ENCODE measurements at places on chromosomes 5 and 9.

DNA sequence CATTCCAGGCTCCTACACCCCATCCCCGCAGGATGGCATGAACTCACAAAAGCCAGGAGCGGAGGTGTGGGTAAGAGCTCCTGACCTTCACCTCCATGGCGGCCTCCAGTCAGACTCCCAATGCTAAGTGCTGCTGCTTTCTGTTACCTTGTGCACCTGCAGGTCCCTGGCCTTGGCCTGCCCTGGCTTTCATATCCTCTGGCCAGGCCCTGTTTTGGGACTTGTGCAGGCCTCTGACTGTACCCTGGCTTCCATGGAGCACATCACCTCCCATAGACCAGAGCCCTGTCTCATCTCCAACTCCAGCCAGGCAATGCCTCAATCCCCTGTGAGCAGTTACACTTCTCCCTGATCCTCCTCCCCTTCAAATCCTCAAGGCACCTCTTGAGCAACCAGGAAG lies 124.5 kb downstream of the MED10 start:
- DNase-seq, result no peak
- H3K36me3 ChIP-seq, result no peaks in the 10 kb centered on the region
- H3K4me1 ChIP-seq, result no peaks in the 10 kb centered on the region
- peaks cover 3% of the 10 kb centered on the region for H3K27me3 ChIP-seq
- no peak overlapping the region for H3K4me3 ChIP-seq

DNA sequence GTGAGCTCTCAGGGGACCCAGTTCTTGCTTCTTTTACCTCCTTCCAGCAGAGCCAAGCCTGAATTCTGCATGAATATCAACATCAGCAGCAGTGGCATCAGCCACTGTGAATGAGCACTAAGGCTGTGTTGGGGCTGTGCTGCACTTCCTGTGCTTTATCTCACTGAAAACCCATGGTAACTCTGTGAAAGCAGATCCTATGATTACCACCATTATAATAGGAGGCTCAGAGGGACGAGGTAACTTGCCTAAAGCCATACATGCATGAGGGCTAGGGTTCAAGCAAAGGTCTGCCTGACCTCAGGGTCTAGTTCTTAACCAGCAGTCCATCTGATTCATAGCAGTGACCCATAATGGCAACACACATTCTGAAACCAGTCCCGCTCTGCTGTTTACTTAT lies 60.5 kb upstream of the RAPGEF1 start:
- H3K4me1 ChIP-seq, result no peaks in the 10 kb centered on the region

DNA sequence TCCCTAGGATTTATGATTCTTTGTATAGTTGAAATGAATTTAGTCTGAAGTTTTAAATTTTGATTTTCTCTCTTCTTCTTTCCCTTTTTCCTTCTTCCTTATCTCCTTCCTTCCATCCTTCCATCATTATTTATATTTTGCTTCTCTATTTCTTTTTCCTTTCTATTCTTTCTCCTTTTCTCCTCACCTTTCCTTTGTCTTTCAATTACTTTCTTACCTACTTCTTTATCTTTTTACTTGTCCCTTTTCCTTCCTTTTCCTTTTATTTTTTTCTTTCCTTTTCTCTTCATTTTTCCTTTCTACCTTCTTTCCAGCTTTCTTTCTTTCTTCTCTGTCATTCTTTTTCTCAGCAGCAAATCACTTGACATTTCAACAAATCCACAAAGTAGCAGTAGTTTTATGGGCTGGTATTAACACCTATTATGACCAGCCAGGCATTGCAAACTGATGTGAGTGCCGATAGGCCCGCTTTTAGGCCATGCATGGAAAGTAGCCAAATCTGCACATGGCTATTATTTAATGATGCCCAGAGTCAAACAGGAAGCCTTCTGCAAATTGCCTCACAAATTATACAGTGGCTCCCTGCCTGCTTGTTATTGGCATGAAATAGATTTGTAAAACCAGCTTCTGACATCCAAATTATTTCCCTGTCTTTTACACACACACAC lies 37.1 kb upstream of the NR3C1 start:
- H3K27ac ChIP-seq, result no peak overlapping the region
- H3K36me3 ChIP-seq, result peaks cover 4% of the 10 kb centered on the region
- peaks cover 14% of the 10 kb centered on the region for H3K4me1 ChIP-seq
- no peak for DNase-seq
- peaks cover 17% of the 10 kb centered on the region for H3K27me3 ChIP-seq

DNA sequence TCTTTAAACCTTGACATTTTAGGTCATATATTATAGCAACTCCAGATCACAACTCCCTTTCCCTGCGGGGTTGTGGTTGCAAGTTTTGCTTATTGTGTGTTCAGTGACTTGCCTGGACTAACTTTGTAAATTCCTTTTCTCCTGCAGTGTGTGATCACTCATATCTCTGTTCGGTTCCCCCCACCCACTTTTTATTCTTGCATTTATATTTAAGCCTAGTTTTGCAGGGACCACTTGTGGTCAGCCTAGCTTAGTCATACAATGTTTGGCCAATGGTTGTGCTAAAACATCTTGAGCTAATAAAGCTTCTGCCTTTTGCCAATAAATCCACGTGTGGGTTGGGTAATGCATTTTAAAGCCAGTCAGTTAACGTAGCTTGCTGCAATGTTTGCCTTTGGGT lies 146.5 kb upstream of the IRX4 start:
- no peaks in the 10 kb centered on the region for H3K36me3 ChIP-seq
- peaks cover 34% of the 10 kb centered on the region for H3K27me3 ChIP-seq
- no peaks in the 10 kb centered on the region for H3K4me1 ChIP-seq
- no peak overlapping the region for H3K4me3 ChIP-seq
- DNase-seq, result no peak

DNA sequence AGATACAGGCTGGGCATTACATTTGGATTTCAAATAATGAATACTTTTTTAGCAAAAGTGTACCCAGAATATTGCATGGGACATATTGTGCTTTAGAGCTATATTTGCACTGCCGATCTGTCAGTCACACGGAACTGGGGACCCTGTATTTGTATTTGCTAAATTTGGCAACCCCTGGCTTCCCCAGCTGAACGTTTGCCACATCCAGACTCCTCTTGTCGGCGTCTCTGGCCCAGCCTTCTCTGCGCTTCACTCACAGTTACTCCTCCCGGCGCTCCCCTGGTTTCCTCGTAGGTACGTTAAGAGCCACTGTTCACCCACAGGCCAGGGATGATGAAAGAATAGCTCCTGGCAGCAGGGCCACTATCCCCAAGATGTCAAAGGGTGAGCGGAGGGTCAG lies 58.7 kb downstream of the NSUN2 start:
- no peak overlapping the region for H3K27ac ChIP-seq
- no peak overlapping the region for H3K4me3 ChIP-seq
- H3K4me1 ChIP-seq, result no peaks in the 10 kb centered on the region
- DNase-seq, result no peak
- no peaks in the 10 kb centered on the region for H3K27me3 ChIP-seq
- no peaks in the 10 kb centered on the region for H3K36me3 ChIP-seq

DNA sequence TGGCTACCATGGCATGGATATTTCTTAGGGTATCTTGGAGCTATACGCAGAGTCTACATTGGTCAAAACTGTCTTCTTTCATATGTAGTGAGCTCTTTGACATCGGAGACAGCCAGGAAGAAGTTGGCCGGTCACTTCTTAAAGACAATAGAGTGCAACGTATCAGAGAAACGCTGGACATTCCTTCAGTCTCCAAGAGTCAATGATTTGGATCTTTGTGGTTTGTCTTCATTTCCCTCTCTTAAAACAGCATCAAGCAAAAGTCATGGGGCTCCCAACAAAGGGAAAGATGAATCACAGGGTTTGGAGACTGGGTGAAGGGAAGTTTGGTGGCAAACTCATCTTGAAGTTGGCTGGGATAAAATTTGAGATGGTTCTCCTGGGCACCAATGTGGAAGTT lies 320.1 kb downstream of the AGTPBP1 start:
- no peaks in the 10 kb centered on the region for H3K36me3 ChIP-seq
- peaks cover 8% of the 10 kb centered on the region for H3K27me3 ChIP-seq
- no peak overlapping the region for H3K4me3 ChIP-seq
- DNase-seq, result no peak
- H3K4me1 ChIP-seq, result peaks cover 15% of the 10 kb centered on the region
- no peak overlapping the region for H3K27ac ChIP-seq

DNA sequence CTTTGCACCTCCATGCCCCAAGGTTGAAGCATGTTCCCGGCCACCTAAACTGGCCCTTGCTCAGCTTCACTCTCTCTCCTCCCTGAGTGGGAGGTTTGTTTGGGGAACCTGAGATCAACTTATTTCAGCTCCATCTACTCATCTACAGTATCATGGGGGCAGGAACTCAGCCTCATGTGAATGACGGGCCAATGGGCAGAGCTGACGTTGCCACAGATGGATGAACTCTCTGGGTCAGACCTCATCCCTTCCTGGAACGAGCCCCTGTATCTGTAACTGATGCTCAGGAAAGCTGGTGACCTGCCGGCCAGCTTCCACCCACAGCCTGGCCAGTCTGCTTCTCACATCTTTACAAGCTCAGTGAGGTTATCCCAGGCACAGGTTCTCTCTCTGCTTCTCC lies 369.6 kb downstream of the IRX2 start:
- H3K36me3 ChIP-seq, result no peaks in the 10 kb centered on the region
- DNase-seq, result no peak
- H3K27me3 ChIP-seq, result no peaks in the 10 kb centered on the region

DNA sequence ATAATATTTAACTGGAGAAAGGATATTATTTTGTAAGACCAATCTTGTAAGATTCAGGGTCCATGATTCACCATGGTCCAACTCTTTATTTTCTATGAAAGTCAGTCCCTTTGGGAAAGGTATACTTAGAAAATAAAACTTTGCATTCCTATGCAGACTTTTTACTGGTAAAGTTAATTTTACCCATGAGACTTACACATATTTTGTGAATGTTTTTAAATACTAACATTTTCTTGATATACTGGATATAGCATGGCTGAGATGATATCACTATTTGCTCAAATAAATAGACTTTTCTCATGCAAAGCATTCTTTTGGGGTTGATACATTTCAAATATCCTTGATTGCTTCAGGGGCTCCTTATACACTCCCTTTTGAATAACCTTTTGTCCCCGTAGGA lies 512.1 kb downstream of the MAN2A1 start:
- no peak overlapping the region for H3K27ac ChIP-seq
- no peaks in the 10 kb centered on the region for H3K4me1 ChIP-seq
- H3K4me3 ChIP-seq, result no peak overlapping the region
- H3K36me3 ChIP-seq, result no peaks in the 10 kb centered on the region

DNA sequence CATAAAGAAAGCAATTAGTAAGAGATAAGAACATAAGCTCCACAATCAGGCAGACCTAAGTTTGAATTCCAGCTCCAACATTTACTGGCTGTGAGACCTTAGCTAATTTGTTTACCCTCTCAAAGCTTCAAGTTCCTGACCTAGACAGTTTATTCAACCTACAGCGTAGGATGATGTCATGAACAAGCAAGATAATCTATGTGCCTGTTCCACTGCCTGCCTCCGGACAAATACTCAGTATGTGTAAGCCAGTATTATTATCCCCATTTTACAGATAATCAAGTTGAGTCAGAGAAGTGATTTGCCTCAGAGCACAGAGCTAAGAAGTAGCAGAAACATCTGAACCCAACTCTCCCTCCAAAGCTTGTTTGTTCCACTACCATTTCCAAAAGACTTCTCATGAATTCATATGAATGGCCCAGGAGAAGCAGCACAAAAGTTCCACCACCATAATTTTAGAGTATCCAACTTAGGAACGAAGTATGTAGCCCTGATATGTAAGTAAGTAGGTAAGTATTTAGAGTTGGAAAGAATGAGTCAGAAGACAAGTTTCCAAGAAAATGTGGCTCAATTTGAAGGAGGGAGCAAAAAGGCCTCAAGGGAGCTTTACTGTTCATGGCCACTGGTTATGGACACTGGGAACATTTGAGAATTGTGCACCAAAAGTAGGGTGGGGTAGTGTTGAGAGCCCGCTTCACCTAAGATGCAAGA lies 398.2 kb downstream of the NFIB start:
- no peaks in the 10 kb centered on the region for H3K4me1 ChIP-seq
- H3K36me3 ChIP-seq, result no peaks in the 10 kb centered on the region
- no peak for DNase-seq
- no peak overlapping the region for H3K27ac ChIP-seq
- no peak overlapping the region for H3K4me3 ChIP-seq

DNA sequence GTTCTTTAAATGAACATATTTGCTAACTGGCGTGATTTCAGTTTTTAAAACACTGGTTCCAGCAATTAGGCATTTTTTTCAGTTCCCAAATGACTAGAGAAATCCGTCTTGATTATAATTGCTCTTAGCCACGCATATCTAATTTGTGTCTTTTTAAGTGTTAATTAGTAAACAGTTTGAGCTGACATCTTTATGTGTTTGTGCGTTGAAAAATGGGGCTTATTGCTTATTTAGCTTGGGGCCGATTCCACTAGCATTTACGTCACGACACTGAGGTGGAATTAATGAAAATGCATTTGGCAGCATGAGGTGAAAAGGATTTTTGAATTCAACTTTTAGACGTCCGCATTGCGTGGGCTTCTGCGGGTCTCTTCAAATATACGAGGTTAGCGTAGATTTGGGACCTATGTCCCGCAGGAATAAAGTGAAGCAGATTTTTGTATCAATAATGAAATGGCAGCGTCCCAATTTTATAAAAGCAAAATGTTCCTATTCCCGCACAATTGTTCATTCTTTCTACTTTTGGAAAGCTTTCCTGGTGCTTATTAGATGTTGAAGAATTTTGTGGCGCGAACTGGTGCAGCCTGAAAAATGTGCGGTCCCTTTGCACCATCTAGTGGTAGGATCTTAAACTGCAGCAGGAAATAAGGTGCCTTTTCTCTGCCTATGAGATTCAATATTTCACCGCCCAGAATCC lies 122.7 kb upstream of the LMX1B start:
- no peak overlapping the region for H3K4me3 ChIP-seq
- peaks cover 10% of the 10 kb centered on the region for H3K4me1 ChIP-seq
- H3K27ac ChIP-seq, result no peak overlapping the region
- H3K36me3 ChIP-seq, result no peaks in the 10 kb centered on the region
- H3K27me3 ChIP-seq, result no peaks in the 10 kb centered on the region
- peak; percentile 85 for DNase-seq

- H3K4me1 ChIP-seq, result peaks cover 6% of the 10 kb centered on the region
- H3K4me3 ChIP-seq, result peak within 1 kb of the TSS; percentile 60
- no peak within 1 kb of the TSS for H3K27ac ChIP-seq
- peak; percentile 58 for DNase-seq
- no peaks in the 10 kb centered on the region for H3K27me3 ChIP-seq
Measured at GRCh38 chr9:127877566-127877998, at the start of gene AK1. Gene AK1, minus strand, starts transcription at chr9:127877675. Its CDS starts 3,058 bp downstream, at chr9:127874617.

DNA sequence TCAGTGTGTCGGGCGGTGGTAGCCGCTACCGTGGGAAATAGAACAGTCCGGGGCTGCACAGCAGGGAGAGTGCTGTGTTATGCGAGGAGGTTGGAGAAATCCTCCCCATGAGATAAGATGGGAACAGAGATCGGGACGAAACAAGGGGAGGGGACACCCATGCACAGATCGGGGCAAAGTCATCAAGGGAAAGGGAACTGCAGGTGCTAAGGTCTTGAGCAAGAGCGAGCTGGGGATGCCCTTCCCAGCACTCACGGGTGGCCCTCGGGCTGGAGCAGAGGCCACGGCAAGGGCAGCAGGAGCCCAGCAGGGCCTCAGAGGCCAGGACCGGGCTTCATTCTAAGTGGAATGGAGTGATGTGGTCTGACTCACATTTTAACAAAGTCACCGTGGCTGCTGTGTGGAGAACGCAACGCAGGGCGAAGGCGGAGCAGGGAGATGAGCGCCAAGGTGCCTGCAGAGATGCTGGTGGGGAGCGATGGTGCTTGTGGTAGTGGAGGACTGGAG lies 7.7 kb downstream of the IL13 start:
- peaks cover 26% of the 10 kb centered on the region for H3K4me1 ChIP-seq
- no peaks in the 10 kb centered on the region for H3K36me3 ChIP-seq
- no peak for DNase-seq
- H3K27me3 ChIP-seq, result no peaks in the 10 kb centered on the region
- no peak overlapping the region for H3K27ac ChIP-seq
- H3K4me3 ChIP-seq, result no peak overlapping the region

- H3K36me3 ChIP-seq, result no peaks in the 10 kb centered on the region
- no peak for DNase-seq
- no peak overlapping the region for H3K27ac ChIP-seq
- H3K4me3 ChIP-seq, result no peak overlapping the region
- peaks cover 26% of the 10 kb centered on the region for H3K27me3 ChIP-seq
Measured at GRCh38 chr9:128208386-128208785, 5.2 kb downstream of the DNM1 start.

Measured in natural killer cell treated with Interleukin-12 subunit alpha and Interleukin-12 subunit beta and Interleukin-15 and Interleukin-18, amount 100 ng/mL, for 72 hours (primary cell).